ENCODE measurements at places on chromosomes 11 and 22.

DNA sequence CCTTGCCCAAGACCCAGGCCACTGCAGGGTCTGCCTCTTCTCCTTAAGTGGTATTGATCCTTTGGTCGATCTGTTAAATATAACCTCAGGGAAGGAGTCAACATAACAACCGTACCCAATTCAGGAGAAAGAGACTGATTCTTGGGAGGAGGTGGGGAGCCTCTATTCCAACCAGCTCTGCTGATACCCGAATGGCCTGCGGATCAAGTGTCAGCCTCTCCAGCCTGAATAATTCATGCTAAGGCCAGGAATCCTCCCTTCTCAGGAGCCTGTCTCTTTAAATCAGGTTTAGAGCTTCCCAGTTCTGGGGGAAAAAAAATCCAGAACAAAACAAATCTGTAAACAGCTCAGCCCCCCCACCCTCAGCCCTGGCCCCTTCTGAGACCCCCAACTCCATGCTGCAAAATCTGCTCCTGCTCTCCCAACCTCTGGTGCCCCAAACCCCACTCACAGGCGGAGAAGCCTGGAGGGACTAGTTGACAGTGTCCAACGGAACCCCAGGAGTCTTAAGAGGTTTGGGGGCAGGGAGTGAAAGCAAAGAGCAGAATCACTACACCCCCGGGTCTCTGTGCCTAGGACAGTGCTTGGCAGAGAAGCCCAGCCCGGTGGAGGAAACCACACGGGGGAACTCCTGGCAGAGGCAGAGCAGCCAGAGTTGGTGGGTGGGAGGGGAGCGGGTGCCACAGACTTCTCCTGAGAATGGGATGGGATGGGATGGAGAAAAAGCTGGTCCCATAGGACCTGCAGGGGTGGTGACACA, 863 bp upstream of the TPBGL start:
- DNase-seq, result no peak

GRCh38 chr22:49093192-49093880, 734.3 kb downstream of the BRD1 start:
- no peak for DNase-seq

GRCh38 chr11:65432686-65433582, 10.3 kb downstream of the NEAT1 start:
- DNase-seq, result peak; percentile 59

DNA sequence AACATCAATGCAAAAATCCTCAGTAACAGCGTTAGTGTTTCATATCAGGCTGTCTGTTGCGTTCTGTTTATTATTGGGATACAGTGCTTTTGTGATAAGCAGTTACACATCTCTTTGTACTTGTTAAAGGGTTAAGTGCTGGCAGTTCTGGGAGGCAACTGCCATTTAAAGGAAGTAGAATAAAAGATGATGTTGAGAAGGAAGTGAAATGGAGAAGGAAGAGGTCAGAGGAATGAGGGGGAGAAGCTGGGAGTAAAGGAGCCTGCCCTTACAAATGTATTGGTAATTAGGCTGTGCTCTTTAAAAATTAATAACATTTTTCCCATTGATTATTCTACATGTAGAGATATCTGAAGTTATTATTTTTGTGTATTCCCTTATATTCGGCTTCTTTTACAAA, 674.7 kb downstream of the NTM start:
- DNase-seq, result no peak

DNA sequence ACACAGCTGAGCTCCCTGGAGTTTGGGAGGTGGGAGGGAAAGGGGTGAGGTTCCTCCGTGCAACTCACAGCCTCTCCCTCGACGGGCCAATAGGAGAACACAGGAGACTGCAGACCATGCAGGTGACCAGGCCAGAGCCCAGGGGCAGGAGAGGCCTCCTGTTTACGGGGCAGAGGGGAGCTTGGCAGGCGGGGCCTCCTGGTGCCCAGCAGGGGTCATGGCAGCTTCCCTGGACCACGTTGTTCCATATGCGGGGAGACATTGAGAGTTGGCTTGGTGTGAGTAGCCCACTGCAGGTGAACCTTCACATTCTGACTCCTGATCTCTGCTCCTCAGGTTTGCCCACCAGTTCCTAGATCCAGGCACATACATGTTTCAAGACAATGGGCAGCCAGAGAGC, 19.3 kb upstream of the XKR3 start:
- DNase-seq, result no peak

GRCh38 chr11:65311170-65311678, 3.4 kb upstream of the CDC42EP2 start:
- DNase-seq, result no peak

GRCh38 chr11:124536520-124536919, 6.9 kb downstream of the OR8B12 start:
- DNase-seq, result no peak

GRCh38 chr11:66051766-66052663, at the start of gene SF3B2:
SF3B2 (plus strand) TSS chr11:66052364; CDS start chr11:66052385, 21 bp downstream.
- DNase-seq, result peak; percentile 96

DNA sequence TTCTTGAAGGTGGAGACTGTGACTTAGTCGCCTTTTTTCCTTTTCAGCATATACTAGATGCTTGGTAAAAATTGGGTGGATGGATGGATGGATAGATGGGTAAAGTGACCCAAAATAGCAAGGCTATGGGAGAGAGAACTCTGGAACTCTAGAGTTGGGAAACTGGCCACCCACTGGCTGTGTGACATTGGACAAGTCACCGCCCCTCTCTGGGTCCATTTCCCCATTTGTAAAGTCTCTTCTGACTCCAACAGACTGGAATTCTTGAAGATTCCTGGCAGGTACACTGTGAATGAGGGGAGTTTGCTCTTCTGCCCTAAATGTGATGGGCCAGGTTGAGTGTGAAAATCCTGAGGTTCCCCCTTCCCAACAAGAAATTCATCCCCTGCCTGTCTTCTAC, 8.0 kb downstream of the TKFC start:
- DNase-seq, result no peak

Measured in central memory CD4-positive, alpha-beta T cell (primary cell).